ENCODE measurements at places on chromosomes 5 and 9.

- DNase-seq, result no peak
Observed at GRCh38 chr5:179120951-179121666, 60.9 kb downstream of the ZNF354C start.

DNA sequence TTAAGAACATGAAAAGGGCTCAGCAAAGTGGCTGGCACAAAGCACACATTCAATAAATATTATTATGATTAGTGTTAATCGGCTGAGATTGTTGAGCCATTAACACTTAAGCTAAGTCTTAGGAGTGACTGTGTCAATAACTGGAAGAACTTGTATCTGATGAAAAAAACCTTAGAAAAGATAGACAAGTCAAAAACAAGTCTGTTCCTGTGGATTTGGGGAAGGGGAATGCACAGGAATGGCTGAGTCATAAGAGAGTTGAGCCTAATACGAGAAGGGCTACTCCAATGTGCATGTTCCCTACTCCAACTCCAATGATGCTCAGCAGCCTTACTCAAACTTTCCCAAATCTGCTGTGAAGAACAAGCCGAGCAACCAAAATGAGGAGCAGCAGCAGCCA is 53.9 kb downstream of the MED27 start:
- no peak for DNase-seq

DNA sequence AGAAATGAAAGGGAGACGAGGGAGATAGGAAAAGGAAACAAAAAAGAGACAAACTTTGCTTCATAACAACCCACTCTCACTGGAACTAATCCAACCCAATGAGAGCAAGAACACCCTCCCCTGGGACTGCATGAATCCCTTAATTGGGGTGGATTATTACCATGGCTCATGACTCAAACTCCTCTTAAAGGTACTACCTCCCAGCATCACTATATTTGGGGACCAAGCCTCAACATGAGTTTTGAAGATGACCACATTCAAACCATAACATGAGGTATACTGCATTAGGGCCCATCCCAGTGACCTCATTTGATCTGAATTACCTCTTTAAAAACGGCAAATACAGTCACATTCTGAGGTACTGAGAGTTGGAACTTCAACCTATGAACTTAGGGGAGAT is 8.0 kb downstream of the MTAP start:
- DNase-seq, result no peak

- peak; percentile 91 for DNase-seq
Observed at GRCh38 chr9:76456202-76456926, 2.6 kb upstream of the GCNT1 start.

- no peak for DNase-seq
Observed at GRCh38 chr9:13567833-13568232, 288.3 kb upstream of the MPDZ start.

DNA sequence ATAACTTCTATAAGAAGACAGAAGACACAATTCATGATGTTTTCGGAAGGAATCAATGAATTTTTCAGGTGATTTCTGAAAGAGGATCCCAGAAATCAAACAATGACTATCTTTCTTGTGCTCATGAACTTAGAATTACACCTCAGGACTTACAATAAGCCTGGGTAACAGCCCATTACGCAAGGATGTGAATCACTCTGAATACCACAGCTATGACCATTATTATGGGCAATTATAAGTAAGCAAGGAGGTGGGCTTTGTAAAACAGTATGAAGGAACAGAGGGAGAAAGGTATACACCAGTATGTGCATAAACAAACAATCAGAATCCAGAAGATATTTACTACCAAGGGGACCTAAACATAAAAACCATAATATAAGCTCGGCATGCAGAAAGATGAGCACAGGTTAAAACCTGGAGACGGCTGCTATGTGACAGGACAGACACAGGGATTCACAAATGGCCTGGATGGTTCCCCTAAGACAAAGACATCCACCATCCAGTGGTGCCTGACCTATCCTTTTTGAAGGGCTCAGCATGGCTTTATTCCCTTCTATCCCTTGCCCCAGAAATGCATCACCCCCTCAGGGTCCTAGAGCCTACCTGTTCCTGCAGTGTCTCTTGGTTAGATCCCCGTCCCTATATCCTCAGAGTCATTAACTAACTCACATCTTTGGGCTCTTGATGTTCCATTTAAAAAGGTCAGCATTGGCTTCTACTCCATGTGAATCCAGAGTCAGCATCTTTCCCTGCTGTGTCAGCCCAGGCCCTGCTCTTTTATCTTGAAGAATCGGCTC is 21.8 kb upstream of the PPP2CA start:
- no peak for DNase-seq

DNA sequence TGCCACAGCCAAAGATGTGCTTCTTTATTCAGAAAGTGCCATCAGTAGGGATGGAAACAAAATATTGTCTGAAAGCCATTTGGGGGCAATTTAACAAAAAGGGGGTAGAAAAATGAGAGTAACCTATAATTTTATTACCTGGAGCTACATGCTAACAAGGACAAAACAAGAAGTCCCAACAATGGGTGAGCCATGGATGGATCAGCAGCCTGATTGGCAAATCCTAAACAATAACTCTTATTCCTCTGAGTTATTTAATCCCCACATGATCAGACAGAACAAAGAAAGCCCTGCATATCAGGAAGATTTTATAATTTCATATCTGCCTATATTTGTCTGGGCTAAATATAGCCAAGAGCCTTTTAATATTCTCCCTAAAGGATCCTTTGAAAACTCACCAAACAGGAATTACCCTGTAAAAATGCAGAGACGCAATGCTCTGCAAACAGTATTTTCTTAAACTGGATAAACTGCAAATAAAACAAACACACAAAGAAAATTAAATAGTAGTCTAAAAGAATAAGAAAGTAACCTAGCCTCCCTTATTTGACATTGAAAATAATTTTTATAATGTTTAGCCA is 483.4 kb downstream of the ZNF608 start:
- DNase-seq, result no peak

DNA sequence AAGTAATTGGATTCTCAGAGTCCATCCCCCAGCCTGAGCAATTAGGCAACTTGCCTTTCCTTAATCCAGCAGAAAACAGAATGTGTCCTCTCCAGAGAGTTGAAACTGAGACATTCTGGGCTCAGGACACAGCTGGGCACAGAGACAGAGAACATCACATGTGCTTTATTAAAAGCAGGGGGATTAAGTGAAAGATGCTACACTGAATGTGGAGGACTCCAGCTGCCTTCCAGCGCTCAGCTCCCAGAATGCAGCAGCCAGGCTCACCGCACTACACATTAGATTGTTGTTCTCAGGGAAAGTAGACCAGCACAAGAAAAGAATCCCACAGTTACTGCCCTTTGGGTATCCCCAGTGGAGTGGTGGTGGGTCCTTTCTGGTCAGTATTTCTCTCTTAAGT is 141.6 kb upstream of the IL12B start:
- no peak for DNase-seq

DNA sequence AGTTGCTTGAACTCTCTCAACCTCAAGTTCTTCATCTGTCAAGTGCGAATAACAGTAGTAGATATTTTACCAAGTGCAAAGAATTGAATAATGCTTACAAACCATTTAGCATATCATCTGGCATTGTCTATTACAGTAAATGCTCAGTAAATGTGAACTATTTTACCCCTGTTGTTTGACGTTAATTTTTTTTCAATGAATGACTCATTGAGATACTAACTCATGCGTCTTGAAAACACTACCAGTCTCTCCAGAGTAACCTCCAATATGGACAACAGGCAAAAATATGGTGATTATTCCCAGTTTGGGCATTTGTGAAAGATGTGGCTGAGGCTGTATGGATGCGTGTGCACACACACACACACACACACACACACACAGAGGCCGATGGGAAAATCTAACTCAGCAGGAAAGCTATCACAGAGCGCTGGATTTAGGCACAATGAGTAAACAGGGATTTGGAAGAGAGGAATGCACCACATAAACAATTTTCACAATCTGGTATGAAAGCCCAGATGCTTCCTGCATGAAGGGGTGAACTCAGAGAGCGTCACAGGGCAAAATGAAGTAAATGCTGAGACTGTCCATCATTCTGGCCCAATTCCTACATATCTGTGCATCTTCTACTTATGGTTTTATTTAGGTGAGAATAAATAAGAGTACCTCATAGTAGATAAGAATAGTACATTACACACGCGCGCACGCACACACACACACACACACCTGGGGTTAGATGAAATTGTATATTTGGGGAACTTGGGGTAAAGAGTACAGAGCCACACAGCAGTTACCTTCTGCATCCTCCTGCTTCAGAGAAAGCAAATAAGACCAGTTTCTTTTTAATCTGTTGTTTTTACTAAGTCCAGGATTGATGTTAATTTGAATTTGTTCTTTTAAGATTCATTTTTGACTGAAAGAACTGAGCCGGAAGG is 128.7 kb downstream of the PALM2AKAP2 start:
- DNase-seq, result no peak

- peak; percentile 66 for DNase-seq
Observed at GRCh38 chr5:74040065-74040551, 414.1 kb downstream of the ARHGEF28 start.

DNA sequence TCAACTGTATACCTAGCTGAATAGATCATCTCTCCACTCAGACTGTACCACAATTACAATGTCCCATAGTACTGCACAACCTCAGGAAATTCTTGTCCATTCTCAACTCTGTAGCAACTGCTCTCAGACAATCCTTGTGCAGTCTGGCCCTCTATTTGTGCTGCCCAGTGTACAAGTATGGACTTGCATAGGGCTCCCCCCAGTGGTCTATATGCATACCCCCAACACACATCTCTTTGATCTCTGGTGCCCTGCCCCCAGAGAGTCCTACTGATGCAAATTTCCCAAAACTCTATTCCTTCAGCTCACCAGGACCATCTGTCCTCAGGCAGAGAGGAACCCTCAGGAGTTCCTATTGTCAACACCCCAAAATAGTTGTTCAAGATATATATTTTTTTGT is 205.3 kb downstream of the SLCO4C1 start:
- peak; percentile 71 for DNase-seq

GRCh38 chr5:124185716-124186115 is 560.7 kb downstream of the ZNF608 start:
- no peak for DNase-seq

DNA sequence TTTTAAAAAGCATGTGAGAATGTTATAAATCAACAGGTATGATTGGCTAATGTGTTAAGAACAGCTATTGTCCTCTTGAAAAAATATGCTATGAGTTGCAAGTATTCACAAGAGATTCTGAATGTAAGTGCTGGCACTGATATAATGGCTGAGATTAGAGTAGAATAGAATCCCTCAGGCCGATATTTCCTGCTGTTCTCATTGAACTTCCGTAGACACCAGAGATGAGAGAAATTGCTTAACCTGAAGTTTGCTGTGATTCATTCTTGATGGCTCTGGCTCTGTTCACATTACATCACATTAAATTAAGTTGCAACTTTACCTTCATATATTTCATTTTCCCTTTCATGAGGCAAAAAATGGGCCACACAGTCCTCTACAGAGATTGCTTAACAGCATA is 114.5 kb downstream of the BAAT start:
- DNase-seq, result no peak

- no peak for DNase-seq
Observed at GRCh38 chr5:135203593-135204036, 169.6 kb upstream of the PITX1 start.

DNA sequence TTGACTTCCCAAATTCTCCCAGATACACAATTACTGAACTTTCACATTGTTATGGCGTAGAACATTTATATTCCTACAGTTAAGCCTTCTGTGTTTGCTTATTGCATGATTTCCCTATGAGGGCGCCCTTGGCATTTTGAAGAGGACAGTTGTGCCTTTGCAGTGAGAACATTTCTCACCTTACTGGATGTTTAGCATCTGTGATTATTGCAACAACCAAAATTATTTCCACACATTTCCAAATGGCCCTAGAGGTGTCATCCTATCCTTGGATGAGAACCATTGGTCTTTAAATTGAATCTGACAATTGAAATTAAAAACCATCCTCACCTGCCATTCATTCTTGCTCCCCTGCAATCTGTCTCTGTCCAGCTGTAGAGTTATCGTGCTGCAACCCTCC is 104.0 kb downstream of the MAMDC2 start:
- DNase-seq, result no peak

GRCh38 chr9:125497906-125498305 is 209.1 kb downstream of the MAPKAP1 start:
- DNase-seq, result no peak

- no peak for DNase-seq
Observed at GRCh38 chr5:104184264-104184663, 621.7 kb upstream of the NUDT12 start.

DNA sequence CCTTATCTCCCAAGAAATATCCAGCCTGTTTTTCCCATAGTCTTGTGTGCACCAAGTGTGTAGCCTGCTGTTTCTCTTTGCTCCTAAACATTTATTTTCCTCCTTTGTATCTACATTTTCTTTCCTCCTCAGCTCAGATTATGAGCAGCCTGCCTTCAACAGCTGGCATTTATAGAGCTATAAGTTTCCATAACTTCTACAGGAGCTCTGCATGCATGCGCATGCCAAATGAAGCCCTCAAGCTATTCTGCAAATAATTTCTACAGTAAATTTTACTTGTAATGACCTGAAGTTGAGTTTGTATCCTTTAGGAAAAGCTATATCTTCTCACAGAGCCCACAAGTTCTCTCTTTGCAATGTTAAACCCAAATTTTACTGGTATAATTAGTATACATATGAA is 699.5 kb downstream of the CETN3 start:
- DNase-seq, result no peak

DNA sequence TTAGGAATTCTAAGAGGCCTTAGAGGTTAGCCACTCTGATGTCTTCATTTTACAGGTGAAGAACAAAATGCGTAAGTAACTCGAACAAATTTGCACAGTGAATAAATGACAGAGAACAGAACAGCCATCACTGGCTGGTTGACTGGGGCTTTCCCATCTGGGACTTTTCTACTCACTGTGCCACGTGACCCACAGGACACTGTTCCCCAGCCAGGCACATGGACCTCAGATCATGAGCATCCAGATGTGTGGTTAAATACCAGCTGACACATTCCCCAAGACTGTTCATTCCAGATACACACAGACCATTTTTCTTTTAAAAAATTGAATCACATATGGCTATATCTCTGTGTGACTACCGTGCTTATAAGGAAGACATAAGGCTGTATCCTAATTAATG is 25.8 kb upstream of the MED10 start:
- no peak for DNase-seq

DNA sequence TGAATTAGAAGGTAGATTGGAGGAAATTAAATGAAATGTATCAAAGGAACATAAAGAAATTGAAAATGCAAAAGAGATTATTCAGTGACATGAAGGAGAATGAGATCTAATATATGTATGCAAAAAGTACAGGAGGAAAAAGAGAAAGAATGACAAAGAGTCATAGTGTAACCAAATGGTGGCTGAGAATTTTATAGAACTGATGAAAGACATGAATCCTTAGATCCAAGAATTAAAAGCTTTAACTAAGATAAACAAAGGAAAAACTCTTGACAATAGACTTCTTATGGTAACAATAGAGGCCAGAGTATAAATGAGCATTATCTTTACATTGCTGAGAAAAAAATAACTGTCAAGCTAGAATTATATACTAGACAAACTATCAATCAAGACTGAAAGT is 505.4 kb upstream of the CD180 start:
- DNase-seq, result no peak

- DNase-seq, result no peak
Observed at GRCh38 chr5:147189109-147189424, 45.8 kb upstream of the STK32A start.

GRCh38 chr5:137095597-137095996 is 403.5 kb downstream of the SPOCK1 start:
- DNase-seq, result no peak

- DNase-seq, result no peak
Observed at GRCh38 chr5:56587381-56588130, 227.8 kb upstream of the MAP3K1 start.

GRCh38 chr5:61217214-61217613 is 54.9 kb upstream of the SMIM15 start:
- no peak for DNase-seq

- DNase-seq, result no peak
Observed at GRCh38 chr5:138495351-138495750, 30.1 kb downstream of the EGR1 start.
